Activated CD8-positive, alpha-beta memory T cell treated with anti-CD3 and anti-CD28 coated beads, Interleukin-2, amount 10 ng/mL, durations not matched to agents 7 days and 5 days (primary cell): ENCODE measurements at places on chromosomes 6 and 20. TPM values are rescaled to one million over a fixed set of nuclear protein-coding genes. Genes with fewer than 3 reads are reported as not detected.

DNAAF9 gene
- total RNA-seq, result 5.2 TPM

IP6K3 gene
- not detected for total RNA-seq

ULBP3 gene
- total RNA-seq, result 1.4 TPM

NFATC2 gene
- 59.0 TPM for total RNA-seq

RAET1E gene
- not detected for total RNA-seq

GABRR1 gene
- not detected for total RNA-seq

PRR18 gene
- not detected for total RNA-seq

PLG gene
- total RNA-seq, result not detected

CAGE1 gene
- total RNA-seq, result not detected

ATP6V1G2 gene
- 3.8 TPM for total RNA-seq

MYCT1 gene
- not detected for total RNA-seq

MAP3K4 gene
- total RNA-seq, result 55.0 TPM

IMPG1 gene
- not detected for total RNA-seq

SIRPB1 gene
- 8.3 TPM for total RNA-seq

CCN5 gene
- not detected for total RNA-seq
